ENCODE measurements at places on chromosomes 7 and 10.

DNA sequence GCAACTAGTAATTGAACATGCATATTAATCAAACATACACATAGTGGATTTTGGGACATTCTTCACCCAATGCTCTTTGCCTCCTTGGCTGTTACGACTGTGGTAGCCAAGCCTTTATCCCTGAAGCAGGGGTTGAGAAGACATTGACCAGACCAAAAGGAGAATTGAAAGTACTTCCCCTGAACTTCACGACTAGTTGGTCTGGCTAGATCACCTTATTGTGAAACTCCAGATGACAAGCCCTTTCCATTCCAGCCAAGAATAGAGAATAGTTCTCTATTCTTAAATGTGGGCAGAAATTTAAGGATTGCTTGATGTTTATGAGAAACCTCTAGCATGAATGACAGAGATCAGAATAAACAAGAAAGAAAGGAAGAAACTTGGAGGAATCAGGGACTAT, 97.0 kb downstream of the LRMDA start:
- no peak for DNase-seq

DNA sequence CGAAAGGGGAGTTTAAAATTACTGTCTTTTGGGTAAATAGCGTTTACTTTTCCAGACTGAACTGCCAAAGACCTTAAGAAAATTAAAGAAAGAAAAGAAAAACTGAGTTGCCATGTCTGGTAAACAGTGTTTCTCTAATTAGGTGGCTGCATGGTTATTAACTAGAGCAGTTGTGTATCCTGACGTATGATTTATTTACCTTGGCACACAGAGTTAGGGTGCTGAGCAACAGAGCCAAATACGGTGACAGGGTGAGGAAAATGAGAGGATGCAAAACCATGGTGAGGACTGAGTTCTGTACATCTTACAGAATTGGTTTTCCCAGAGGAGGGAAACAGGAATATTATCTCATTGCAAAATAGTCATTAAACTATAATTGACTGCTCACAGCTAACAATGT, 546.4 kb upstream of the FZD8 start:
- DNase-seq = no peak

GRCh38 chr7:82106201-82106600, 336.4 kb upstream of the HGF start:
- no peak for DNase-seq

- DNase-seq = no peak
Measured at GRCh38 chr7:115779561-115779960, 251.0 kb downstream of the TFEC start.

- DNase-seq = no peak
Measured at GRCh38 chr7:37545619-37546534, 97.2 kb upstream of the ELMO1 start.
